ENCODE measurements at places on chromosomes 2 and 18.

- DNase-seq, result no peak
Observed at GRCh38 chr2:2466534-2466933, 135.5 kb upstream of the MYT1L start.

DNA sequence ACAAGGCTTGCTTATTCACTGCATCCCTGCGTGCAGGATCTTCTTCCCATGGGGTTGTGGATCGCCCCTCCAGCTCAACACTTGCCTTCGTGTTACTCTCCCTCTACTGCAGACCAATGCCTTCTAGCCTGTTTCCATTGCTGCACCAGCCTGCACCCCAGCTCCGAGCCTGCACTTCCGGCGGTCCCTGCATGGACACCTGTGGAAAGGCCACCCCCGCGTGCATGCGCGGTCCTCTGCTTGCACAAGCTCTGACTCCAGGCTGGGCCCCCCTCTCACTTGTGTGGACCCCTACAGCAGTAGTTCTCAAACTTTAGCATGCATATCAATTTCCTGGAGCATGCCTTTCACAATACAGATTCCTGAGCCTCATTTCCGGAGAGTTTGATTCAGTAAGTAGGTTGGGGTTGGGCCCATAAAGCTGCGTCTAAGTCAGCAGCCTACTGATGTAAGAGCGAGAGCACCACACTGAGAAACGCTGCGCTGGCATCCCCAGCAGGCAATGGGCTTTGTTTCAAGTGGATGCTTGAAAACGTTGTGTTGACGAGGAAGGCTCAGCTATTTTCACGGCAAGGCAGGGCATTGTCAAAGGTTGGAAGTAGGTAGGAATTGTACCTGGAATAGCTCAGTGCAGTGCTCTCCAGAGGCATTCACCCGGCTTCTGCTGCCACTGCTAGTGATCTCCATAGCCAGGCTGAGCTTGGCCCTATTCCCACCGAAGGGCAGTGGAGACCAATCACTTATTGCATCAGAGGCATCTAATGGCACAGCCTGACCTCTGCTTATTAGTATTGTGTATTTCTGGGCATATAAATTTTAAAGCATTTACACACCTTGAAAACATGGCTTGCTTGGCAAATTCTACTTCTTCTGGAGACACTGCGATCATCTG is 32.6 kb downstream of the CREG2 start:
- DNase-seq, result no peak

DNA sequence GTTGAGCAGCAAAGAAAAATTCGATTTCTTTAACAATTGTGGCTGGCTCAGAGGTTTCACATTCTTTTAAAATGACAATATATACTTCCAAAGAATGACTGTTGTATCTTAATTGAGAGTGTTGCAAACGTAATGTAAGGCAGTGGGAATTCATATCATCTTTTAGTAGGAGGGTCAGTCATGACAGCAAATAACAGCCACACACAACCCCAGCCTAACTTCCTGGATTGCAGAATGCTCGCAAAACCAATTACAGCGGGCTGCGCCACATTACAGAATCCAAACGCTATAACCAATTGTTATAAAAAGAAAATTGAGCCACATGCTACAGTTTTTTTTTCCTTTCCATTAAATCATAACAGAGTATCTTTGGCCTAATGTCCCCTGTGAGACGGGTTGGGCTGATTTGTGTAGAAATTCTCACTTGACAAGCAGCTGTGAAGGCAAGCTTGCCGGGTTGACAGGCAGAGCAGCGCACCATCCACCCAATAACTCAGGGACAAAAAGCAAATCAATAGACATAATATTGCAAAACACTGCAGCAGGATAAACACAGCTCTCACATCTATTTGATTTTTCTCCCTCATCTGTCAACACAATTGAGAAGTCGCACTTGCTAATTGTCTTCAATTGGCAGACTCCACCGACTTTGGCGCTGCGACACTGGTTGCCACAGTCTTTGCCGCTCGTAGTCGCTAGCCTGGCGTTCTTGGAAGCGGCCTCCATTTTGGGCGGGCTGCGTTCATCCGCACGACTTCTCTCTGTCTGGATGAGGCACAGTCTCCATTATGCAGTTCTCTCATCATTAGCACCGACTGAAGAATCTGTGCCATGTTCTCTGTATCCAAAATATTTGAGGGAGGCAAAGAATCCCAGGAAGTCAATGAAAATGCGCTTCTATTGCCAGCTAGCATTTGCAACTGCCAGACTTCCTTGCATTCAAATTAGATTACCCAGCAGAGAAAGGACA is 95.0 kb upstream of the CCDC68 start:
- no peak for DNase-seq

DNA sequence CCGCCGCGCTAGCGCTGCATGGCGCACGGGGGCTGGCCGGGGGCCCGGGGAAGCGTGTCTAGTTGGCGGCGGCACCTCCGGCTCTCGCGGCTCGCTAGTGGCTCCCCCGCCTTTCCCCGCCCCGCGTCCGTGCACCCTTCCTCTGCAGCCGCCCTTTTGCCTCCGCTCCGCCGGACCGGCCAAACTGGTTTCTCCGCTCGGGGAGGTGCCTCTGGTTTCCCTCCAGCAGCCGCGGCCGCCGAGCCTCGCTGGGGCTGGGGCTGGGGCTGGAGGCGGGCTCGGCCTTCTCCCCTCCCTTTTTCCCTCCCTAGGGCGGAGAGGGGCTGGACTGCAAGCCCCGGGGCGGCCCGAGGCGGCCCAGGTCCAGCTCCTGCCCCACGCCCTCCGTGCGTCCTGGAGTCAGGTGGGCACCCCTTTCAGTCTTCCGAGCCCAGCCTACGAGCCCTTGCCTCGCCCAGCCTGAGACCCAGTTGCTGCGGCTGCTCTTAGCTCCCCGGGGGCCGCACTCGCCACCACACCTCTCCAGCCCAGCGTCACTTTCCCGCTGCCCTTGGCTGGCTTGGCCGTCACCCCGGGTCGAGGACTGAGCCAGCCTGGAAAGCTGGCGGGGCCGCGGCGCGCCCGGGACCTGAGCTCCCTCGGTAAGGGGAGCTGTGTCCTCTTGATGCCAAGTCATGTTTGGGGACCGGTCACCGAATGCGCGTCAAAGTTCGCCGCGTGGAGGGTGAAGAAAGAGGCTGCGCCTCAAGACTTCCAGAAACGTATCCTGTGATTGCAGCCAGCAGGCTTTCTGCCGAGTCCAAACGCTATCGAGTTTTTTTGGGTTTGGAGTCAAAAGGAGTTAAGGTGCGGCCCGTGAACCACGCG is at the start of gene ATP8B1:
TSS of gene ATP8B1 (minus strand) at position 213 of the 867 bp plus-strand sequence. CDS start 71,508 bp downstream, outside the sequence.
- DNase-seq, result peak; percentile 57

DNA sequence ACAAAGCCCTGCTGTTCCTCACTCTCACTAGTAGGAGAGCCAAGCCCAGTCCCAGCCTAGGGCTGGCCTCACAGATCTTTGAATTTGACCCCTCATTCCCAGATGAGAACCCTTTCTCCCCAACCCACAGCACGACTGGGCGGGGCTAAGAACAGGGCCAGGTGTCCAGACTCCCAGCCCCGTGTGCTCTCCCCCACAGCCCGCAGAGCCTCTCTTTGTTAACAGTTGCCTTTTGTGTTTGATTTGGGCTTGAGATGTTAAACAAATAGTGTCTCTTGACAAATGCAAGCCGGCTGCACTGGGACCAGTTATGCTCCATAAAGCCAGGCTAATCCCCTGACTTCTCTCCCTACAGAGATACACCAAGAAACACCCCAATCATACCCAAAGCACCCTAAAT is 4.7 kb upstream of the KCNK3 start:
- DNase-seq, result peak; percentile 97
